GF-D8 (cell line): ENCODE measurements at places on chromosomes 11 and 22.
A peak's percentile ranks its signal among the peaks of the same experiment; 100 is the strongest.

GRCh38 chr11:122126024-122126688 lies 10.1 kb upstream of the BLID start:
- DNase-seq: no peak

- DNase-seq: no peak
These were observed 306.3 kb upstream of the ANO3 start for GRCh38 chr11:26025676-26026075.

DNA sequence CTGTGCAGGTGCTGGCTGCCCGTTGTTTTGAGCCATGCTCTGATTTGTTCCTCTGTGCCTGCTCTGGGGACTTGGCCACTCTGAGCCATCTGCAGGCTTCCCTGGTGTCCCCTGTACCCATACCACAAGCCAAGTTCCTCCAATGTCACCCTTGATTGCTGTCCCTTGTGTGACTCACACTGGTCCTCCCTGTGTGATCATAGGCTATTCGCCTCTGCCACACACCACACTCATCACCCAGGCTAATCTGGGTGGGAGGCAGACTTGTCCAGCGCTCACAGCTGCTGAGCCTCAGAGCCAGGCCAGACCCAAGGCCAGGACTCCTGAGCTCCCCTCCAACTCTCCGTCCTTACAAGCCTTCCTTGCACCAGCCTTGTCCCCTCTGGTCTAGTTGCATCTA lies 31.7 kb downstream of the IGF2 start:
- no peak for DNase-seq

DNA sequence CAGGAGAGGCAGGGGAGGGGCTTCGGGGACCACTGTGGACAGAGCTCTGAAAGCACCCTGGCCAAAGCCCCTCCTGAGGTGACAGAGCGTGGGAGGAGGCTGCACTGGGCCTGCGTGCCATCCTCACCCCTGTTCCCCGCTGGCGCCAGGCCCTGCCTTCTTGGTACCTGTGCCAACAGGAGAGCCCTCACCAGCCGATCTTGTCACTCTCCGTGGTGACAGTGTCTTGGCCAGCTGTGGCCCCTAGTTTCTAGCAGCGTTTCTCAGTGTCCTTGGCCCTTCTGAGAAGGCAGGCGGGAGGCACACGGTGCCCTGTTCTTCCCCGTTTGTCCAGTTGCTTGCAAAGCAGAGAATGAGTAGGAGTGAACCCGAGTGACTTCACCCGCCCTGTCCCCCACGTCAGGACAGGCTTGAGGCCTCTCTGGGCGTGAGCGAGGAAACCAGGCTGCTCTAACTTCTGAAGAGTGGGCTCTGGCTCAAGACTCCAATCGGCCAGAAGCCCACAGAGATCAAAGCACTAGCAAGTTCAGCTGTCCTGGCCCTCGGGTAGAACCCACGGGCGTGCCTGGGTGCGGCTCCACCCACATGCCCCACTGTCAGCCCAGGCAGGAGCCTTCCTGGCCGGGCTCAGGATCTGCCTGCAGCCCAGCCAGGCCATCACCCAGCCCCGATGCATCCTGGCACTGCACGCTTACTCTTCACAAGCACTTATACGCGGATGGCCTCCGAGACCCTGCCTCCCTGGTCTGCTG lies 60.2 kb upstream of the EMID1 start:
- DNase-seq: no peak

DNA sequence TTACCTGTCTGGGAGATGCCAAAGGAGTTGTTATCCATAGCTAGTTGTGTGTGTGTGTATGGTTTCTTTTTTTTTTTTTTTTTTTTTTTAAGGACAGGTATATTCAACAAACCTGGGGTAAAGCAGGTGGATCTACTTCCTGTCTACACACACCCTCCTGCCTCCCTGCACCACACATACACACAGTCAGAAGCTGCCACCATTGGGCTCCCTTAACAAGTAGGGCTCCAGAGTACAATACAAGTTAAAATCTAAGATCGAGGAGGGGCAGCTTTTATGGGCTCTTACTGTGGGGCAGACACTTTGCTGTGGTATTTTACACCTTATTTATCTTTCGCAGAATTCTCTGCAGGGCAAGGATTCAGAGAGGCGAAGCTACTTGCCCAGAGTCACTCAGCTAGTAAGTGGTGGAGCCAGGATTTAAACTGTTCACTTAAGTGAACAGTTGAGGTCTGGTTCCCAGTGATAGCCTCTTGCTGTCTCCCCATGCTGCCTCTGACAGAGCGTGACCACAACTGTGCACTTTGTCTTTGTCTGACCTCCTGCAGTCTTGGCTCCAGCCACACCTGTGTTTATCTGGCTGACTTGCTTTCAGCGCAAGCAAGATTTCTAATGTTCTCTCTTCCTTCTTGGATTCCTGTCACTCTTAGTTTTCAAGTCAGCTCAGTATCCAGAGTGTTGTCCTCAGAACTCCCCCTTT lies 135.0 kb downstream of the CSNK2A3 start:
- DNase-seq: no peak

DNA sequence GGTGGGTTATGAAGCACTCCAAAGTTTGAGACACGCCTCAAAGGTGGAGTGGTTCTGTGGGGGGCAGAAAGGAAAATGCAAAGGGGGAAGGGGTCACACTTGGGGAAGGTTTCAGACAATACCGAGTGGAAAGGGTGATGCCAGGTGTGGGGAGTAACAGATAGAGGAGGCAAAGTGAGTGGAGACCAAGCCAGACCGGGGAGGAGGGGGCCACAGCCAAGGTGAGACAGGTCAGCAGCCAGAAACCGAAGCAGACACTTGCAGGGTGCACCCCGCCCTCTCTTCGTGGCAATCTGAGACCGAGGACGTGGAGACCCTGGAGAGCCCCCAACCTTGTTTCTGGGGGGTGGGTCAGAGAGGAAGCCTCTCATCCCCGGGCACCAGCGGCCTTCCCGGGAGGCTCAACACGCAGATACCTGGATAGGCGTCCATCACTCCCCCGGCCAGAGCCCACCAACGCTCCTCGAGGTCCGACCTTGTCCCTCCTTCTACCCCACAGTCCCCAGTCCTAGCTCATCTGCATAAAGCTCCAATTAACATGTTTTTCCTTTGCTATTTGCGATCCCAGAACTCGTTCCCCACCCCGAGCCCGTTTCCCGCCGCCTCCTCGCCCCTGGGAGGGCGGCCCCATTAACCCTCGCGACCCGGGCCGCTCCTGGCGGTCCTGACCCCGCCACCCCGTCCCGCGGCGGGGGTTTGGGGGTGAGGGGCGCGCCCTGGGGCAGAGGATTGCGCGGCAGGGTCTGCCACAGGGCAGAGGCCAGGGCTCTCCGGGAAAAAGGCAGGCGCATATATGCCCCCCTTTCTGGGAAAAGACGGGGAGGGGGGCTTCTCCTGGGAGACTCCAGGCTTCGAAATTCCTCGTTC lies 21.8 kb downstream of the RTN4RL2 start:
- DNase-seq: no peak

GRCh38 chr11:33040033-33040861 lies 875 bp downstream of the TCP11L1 start:
- no peak for DNase-seq

- DNase-seq: no peak
These were observed 17.3 kb downstream of the MIF start for GRCh38 chr22:23911318-23911980.

DNA sequence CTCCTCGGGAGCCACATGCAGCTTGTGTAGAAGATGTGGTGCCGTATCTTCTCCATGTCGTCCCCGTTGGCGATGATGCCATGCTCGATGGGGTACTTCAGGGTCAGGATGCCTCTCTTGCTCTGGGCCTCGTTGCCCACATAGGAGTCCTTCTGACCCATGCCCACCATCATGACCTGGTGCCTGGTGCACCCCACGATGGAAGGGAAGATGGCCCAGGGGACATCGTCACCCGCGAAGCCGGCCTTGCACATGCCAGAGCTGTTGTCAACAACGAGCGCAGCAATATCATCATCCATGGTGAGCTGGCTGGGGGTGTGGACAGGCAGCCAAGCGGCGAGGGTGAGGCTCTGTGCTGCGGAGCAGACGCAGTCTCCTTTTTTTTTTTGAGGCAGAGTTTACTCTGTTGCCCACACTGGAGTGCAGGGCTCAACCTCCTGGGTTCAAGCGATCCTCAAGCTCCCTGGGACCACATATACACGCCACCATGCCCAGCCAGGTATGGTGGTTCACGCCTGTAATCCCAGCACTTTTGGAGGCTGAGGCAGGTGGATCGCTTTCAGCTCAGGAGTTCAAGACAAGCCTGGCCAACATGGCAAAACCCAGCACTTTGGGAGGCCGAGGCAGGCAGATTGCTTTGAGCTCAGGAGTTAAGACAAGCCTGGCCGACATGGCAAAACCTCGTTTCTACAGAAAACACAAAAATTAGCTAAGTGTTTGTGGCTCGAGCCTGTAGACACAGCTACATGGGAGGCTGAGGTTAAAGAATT lies 17.3 kb upstream of the EP300 start:
- DNase-seq: no peak

- DNase-seq: no peak
These were observed 175.2 kb downstream of the TMEM135 start for GRCh38 chr11:87212891-87213290.

DNA sequence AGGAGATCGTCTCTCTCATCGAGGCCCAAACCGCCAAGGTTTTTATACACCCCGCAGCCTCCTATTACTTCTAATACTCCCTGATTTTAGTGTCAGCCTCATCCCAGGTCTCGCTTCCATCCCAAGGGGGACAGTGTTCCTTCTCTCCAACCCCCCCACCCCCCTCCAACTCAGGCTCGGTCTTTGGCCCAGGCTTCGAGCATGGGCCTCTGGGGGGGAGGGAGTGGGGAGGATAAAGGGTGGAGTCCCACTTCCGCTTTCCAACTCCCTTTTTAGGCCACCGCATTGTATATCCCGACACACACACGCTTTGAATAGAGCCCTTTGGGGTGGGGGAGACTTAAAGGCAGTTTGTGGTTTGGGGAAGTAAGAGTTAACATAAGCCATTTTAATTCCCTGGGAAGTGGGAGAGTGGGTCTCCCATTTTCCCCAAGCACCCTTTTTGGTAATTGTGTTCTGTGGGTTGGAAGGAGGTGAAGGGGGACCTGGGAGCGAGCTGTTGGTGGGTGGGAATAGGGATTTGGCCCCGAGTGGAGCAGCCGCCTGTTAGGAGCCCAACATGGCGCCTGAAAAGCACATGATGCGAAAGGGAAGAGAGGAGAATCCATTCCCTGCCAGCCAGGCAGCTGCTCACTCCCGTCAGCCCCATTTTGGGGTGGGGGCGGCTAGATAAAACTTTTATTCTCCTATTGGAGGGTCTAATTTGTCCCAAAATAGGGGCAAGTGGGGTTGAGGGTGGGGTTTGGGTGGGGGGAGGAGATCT lies 844 bp downstream of the PCF11 start:
- DNase-seq: peak; percentile 36

- DNase-seq: no peak
These were observed 204.4 kb downstream of the ADAMTS15 start for GRCh38 chr11:130652671-130653335.

DNA sequence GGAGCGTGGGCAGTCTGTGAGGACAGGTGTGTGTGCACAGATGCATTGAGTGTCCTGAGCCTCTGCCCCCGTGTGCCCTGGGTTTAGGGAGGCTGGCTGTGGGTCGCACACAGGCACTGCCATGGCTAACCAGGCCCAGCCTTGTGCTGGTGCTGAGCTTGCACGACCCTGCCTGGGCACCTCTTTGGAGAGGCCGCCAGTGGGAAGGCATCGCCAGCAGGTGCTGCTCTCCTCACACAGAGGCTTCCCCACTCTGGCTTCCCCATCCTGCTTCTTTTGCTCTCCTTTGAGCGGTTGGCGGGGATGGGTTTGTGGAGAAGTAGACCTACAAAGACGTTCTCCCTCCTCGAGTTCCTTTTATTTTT lies 4.1 kb downstream of the WNT7B start:
- DNase-seq: no peak

- DNase-seq: no peak
These were observed at the start of gene ANGPTL5 for GRCh38 chr11:101916422-101916821. ANGPTL5 (minus strand) TSS chr11:101916522; CDS start chr11:101907909, 8,613 bp downstream.
